Stimulated activated CD4-positive, alpha-beta T cell treated with anti-CD3 and anti-CD28 coated beads, Interleukin-4, amount 100 ng/mL, for 48 hours (primary cell): ENCODE measurements at places on chromosomes 1 and 21.

DNA sequence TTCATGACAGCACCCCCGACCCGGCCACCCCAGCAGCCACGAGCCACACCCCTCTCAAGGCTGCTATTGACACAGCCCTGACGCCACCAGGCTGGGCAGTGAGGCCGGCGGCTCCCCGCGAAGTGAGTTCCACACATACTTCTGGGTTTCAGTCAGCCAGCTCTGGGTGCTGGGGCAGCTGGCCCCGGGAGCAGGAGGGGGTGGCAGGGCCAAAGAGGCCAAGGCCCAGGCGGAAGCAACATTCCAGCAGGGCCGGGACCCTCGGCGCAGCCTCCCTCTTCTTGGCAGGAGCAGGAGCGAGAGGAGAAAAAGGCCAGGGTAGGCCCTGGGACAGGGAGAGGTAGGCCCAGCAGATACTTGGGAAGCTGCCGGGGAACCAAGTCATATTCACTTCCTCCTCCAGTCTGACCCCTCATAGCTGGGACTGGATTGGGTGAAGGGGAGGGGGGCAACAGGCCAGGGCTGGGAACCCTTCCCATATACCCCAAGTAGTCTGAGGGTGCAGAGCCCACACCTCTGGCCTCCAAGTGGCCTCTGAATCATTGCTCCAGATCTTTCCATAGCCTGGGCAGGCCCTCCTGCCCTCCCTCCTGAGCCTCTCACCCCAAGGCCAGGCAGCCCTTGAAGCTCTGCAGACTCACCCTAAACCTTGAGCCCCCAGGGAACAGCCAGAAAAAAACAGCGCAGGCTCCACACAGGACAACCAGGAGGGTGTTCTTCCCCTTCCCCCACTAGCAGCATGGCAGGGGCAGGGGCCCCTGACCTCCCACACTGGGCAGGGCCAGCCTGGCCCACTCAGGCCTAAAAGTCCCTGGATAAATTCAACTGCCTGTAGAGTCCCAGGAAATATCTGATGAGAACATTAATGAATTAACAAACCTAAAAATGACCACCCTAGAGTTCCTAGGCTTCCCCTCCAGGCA is 5.7 kb downstream of the HSPG2 start:
- DNase-seq, result no peak

- DNase-seq, result no peak
Measured at GRCh38 chr1:248187363-248187762, 9.7 kb upstream of the OR2M3 start.

DNA sequence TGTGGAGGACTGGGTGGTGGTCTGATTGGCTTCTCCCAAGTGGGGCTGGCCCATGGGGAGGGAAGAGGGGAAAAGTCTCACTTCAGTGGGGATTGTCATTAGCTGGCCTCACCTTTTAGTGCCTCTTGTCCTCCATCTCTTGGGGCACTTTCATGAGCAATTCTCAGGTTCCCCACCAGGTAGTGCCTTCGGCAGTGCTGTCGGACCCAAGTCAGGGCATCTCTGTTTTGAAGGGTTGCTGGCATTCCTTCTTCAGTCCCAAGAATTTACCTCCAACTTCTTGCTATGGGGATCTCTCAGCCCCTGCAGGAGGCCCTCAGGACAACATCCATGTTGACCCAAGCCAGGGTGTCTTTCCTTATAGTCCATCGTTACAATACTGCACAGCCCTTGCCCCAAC is 54.7 kb upstream of the F3 start:
- DNase-seq, result no peak

DNA sequence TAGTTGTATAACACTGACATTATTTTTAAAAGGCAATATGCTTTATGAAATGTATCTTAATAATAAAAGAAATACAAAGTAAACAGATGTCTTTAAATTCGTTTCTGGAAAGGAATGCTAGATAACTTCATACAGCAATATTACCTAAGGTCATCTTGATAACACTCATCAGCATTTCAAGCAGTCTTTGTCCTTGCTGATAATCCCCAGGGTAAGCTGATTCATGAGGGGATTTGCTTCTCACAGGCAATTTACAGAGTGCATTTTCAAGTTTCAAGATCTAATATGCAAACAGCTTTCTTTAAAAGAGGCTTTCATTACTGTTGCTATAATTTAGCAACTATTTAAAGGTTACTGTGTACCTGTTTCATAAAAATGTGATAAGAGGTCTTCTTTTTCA is 75.2 kb upstream of the NEK2 start:
- no peak for DNase-seq

DNA sequence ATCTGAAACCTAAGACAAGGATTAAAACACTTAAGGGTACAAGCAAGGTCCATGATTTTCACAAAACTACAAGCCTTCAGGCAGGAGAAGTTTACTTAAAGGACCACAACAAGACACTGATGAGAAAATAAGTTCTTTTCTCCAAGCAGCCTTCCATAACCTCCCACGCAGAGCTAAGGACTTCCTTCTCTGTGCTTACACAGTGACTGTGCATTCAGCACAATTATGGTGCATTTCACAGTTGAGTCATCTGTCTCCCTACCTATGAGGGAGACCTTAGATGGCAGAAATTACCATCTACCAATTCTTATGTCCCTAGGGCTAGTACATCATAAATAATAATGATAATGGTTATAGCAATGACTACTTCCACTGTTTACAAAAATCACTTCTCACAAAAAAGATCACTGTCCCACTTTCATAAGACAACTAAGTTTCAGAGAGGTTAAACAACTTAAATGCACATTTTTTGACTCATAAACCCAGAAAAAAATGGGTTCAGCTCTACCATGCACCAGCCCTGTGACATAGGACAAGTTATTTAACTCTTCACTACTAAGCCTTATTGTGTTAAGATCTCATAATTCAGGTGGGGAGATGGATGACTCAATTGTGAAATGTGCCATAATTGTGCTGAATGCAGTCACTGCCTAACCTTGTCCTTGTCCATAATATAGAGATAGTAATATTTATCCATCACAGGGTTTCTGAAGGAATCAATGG is 45.3 kb downstream of the TARBP1 start:
- no peak for DNase-seq

DNA sequence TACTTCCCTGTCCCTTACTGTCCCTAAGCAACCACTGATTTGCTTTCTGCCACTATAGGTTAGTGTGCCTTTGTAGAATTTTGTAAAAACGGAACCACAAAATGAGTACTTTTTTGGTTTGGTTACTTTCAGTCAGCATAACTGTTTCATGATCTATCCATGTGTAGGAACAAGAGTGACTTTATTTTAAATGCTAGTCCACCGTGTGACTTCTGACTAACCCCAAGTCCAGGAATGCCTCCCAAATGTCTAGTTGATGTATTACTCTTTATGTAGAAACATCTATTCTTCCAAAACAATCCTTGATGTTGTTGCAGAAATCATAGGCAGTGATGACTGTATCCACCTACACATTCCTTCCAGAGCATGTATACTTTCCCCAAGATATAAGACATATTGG is 21.3 kb downstream of the ATPAF1 start:
- DNase-seq, result no peak

- DNase-seq, result no peak
Measured at GRCh38 chr1:93080179-93080823, 1.2 kb downstream of the MTF2 start.

GRCh38 chr1:171196351-171196750 is 11.3 kb downstream of the FMO2 start:
- DNase-seq, result no peak

- no peak for DNase-seq
Measured at GRCh38 chr1:109361069-109361468, 36.6 kb downstream of the SORT1 start.

- DNase-seq, result no peak
Measured at GRCh38 chr1:211751438-211751837, 76.0 kb upstream of the NEK2 start.

DNA sequence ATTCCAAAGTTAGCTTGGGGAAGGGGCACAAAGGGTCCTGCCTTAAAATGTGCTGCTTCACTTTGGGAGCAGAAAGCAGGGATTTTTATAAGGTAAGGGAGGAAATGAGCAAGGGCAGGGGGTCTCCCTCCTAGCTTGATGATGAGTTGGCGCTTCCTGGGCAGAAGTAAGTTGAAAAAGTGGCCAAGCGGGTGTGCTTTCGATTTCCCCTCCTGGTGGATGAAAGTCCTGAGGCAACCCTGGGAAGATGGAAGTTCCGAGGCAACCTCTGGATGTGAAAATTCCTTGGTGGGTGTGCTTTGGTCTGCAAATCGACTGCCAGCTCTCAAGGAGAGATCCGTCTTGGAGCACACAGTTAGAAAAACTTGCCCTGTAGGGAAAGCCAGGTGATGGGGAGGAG is 41.7 kb upstream of the CD2 start:
- no peak for DNase-seq

DNA sequence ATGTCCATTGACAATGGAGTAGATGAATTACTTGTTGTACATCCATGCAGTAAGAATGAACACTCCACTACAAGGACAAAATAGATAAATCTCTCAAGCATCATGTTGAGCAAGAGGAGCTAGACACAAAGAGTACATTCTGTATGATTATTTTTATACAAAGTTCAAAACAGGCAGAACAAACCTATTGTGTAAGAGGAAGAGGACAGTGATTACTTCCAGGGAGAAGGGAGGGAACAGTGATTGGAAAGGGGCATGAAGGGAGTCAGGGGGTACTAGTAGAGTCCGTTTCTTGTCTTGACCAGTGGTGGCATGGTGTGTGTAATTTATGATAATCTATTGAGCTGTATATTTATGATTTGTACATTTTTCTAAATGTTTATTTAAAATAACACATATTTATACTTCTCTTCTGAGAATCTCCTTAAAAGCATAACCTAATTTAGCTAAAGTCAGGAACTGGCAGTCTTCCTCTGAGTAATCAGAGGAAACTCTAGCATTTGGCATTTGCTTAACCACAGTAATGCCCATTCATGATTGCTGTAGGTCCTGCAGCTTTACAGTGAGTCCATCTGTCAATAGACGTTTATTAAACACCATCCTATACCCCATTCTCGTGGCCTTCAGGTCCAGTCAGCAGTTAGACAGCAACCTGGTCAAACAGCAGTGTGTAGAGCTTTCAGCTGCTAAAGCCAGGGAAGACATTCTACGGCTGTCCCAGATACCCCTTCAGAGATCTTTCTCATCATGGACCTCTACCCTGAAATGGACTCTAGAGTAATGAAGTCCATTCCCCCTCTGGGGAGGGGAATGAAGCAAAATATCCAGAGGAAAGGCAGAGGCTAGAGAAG is 114.1 kb upstream of the GALNT2 start:
- DNase-seq, result no peak

- no peak for DNase-seq
Measured at GRCh38 chr21:45032332-45032731, 42.0 kb upstream of the ADARB1 start.

GRCh38 chr1:156143765-156144489 is 9.5 kb upstream of the SEMA4A start:
- no peak for DNase-seq

DNA sequence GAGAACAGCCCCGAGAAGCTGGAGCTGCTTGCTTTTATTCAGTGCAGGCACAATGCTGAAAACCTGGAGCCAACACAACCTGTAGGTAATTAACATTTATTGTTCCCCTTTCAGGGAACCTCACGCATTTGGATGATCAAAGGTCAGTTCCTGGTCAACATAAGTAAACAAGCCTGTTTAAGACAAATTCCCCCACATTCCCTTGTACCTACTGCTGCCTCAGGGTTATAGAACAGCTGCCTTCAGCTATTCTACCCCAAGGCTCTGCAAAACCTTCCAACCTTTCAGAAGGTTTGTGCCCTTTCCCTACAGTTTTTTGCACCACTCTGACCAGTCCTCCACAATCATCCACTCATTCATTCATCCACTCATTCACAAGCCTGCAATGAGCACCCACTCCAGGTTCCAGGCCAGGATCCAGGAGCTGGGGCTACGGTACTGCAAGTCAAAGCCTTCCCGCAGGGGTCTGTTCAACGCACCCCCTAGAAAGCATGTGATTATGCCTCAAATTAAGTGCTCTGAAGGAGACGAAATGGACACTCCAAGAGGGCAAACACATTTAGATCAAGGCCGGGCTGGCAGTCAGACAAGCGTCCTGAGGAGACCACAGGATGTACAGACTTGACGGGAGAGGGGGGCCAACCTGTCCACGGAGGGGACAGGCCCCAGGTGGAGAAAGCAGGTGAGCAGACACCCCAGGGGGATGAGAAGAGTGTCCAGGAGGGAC is 683.9 kb downstream of the MATN1 start:
- DNase-seq, result no peak
